ENCODE measurements at places on chromosomes 3 and 15.

- no peak for DNase-seq
These were observed 284.0 kb upstream of the GADL1 start for GRCh38 chr3:31178467-31178866.

- DNase-seq = no peak
These were observed 14.6 kb downstream of the MRPS25 start for GRCh38 chr3:15050405-15051092.

GRCh38 chr3:81829937-81830336 lies 68.5 kb upstream of the GBE1 start:
- DNase-seq = no peak

DNA sequence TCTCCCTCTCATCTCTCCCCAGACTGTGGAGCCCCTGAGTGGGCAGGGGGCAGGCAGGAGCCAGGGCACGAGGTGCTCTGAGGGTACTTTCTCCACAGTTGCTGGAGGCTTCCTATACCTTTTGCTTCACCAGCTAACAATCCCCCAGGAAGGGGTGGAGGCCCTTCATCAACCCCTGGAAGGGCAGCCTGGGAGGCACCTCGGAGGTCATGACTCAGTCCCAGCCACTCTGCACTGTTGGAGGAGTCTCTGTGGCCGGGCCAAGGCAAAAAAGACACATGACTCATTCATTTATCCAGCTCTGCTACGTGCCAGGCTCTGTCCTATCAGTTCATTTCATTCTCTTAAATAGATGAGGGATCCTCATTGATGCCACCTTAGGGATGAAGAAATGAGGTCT lies 15.6 kb upstream of the KY start:
- DNase-seq = no peak

GRCh38 chr3:89912031-89912430 lies 804.6 kb downstream of the EPHA3 start:
- DNase-seq = no peak

DNA sequence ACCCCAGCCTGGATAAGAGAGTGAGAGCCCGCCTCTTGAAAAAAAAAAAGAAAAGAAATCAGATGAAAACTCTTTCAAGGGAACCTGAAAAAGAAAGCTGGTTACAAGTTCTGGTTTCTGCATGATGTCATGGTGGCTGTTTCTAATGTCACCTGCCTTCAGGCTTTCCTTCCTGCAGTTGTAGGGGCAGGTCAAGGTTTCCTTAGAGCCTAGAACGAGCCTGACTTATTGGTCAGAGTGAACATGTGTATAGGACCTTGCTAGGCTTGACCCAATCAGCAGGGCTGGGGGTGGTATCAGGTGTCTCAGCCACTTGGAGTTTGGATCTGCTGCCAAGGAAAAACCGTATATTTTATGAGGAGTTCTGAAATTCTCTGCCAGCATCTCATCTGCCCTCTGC lies 3.8 kb downstream of the IVD start:
- DNase-seq = no peak

DNA sequence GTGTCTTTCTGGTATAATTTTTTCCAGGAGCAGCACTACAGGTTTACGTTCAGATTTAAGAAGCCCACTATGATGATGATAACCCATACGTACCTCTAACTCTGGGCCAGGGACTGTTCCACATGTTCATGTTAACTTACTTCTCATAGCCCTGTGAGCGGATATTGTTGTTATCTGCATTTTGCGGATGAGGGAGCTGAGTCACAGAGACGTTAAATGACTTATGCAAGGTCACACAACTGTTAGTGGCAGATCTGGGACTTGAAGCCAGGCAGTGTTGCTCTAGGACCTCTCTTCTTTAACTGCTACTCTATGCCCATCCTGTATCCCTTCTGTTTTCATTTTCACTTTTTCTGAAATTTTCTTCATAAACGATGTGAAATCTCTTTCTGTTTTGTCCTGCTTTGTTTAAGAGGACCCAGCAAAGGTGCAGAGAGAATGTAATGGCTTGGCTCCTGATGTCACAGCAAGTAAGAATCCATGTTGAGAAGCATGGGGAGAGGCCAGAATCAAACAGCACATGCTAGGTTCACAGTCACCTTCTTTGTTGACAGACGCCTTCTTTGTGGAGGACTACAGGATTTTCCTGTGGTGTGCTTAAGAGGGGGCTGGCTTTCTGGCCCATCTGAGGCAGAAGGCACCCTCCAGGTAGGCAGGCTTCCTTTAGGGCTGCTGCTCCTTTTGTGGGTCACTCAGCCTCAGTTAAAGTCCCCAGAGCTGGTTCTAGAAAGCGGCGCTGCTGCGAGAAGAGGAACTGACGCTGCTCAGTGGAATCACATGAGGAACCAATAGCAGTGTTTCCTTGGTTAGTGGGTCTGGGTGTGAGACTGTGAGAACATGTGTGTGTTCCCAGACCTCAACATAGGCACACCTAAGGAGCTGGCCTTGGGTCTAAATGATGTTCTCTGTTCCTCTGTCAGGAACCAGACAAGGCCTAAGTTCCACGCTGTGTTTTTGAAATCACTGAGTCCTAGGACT lies 121.6 kb downstream of the TMEM108 start:
- no peak for DNase-seq

DNA sequence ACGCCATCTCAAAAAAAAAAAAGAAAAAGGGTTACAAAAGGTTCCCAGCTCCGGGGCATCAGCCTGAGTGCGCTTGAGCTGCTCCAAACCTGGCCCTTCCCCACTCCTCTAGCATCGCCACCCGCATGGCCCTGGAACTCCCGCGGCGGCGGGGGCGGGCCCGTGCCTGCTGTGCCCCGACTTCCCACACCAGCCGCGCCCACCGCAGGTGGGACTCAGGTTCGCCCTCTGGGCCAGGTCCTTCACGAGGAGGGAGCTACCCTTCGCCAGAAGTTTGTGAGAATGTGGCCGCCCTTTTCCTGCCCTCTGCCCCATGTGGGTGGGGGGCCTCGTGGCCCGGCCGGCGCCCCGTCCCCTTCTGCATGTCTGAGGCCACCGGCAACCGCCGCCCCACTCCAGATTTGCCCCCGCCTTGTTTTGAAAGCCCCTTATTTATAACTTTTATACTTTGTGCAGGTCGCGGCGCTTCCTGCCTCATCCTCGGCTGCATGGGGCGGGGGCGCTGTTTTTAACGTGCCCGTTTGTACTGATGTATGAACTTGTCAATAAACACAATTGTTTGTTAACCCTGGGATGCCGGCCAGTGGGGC lies 507 bp upstream of the JMJD7 start:
- no peak for DNase-seq

GRCh38 chr15:71313806-71314205 lies 198.5 kb downstream of the THSD4 start:
- DNase-seq = no peak

DNA sequence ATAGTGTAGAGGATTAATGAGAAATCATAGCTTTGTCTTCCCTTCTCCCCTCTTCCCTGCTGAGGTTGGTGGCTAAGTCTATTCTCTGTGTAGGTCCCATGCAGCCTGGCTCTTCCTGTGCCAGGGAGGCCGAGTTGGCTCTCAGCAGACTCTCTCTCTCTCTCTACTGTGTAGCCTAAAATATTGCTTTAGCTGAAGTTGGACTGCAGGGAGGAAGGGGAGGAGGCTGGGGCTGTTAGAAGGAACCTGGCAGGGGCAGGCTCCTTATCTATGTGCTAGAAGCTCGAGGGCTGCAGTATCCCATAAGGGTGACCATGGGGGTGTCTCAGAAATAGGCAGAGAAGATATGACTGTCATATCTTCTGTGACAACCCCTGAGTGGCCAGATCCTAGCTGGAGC lies 160.8 kb downstream of the EPHB1 start:
- no peak for DNase-seq

DNA sequence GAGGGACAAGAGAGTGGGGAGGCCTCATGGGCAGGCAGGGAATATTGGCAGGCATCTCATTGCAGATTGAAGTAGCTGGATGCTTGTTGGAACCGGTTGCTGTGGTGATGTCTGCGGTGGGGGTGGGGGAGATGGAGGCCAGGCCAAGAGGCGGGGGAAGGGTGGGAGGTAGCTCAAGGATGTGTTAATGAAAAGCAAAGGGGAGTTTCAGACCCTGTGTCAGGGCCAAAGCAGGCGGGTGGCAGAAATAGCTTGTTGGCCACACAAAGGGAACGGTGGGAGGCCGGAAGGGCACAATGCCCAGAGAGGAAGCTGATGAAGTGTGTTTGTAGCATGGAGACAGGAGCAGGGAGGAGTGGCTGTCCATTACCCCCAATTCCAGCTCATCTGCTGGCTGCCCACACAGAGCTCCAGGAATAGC lies 28.0 kb downstream of the CCDC33 start:
- DNase-seq = no peak

DNA sequence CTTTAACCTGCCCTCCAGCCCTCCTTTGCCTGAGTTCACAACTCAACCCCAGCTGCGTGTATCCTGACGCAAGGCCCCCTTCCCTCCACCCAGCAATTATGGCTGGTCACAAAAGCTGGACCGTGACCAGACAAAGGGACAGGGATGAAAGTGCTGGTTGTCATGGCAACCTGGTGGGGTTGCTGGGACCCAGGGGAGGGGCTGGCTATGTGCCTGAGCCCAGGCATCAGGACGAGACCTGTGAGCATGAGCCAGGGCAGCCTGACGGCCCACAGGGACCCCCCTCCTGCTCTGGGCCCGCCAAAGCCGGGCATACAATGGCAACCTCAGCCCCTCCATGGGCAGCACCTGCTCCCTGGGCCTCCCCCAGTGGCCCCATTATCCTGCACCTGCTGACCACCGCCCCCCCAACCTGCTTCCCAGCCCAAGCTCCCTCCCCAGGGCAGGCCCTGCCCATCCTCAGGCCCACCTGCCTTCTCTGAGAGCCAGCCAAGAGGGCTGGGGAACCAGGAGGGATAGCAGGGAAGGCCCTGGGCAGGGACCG lies 4.5 kb upstream of the DNAH1 start:
- DNase-seq = no peak

DNA sequence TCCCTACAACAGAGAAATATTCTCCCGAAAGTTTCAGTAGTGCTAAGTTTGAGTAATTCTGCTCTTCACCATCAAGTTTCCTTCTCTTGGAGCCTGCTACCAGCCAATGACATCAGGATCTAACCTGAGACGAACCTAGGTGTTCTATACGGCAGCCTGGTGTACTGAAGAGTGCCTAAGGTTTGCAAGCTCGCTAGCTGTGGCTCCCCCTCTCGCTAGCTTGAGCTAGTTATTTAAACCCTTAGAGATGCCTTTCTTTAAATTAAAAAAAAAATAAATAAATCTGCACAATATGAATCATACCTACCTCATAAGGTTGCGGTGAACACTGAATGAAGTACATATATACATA lies 1.4 kb upstream of the COL8A1 start:
- DNase-seq = no peak

DNA sequence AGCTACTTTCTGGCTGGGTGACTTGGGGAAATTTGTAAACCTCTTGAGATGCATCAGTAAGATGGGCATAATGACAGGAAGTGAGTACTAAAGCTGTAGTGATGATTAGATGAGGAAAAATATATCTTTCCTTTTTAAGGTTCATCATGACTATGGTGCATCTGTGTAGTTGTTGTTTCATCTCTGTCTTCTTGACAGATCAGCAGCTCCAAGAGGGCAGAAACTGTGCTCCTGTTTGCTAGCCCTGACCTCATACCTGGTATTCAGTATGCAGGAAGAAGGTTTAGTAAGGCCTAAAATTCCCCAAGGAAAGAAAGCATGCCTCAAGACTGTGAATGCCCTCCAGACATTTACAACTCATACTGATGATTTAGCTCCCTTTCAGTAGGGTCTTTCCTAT lies 82.5 kb upstream of the PSMD6 start:
- DNase-seq = no peak

DNA sequence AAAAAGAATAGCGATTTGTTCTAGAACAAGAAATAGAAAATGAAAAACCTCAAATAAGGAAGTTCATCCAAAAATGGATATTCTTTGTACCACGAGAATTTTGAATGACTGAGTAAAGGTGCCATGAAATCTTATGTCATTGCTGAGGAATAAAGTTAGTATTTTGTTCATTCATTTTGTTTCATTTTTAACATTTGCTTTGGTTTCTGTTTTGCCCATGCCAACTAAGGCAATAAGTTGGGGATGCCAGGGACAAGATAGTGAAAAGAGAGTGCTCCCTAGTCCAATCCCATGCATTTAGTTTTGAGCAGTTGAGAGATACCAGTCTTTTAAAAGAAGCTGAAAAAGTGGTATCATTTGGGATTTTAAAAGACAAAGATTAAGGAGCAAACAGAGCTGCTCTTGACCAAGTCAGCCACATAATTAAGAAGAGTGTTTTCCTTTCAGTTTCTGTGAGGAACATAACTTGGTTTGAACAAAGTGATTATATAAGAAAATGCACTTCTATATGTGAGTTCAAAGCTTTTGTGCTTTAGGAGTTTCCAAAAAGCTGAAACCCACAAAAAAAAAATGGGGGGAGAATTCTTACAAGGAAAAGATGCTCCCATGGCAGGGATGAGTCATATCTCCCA lies 201.4 kb downstream of the PLOD2 start:
- no peak for DNase-seq

DNA sequence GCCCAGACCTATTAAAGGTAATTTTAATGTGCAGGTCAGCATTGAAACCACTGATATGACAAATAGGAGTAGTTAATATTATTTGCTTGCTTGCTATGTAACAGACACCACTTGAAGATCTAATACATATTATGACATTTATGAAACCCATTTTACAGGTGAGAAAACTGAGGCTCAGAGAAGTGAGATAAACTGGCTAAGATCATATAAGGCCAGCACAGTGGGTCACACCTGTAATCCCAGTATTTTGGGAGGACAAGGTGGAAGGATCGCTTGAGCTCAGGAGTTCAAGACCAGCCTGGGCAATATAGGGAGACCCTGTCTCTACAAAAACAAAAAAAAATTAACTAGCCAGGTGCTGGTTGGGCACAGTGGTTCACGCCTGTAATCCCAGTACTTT lies 33.1 kb upstream of the EIF4A2 start:
- DNase-seq = no peak

DNA sequence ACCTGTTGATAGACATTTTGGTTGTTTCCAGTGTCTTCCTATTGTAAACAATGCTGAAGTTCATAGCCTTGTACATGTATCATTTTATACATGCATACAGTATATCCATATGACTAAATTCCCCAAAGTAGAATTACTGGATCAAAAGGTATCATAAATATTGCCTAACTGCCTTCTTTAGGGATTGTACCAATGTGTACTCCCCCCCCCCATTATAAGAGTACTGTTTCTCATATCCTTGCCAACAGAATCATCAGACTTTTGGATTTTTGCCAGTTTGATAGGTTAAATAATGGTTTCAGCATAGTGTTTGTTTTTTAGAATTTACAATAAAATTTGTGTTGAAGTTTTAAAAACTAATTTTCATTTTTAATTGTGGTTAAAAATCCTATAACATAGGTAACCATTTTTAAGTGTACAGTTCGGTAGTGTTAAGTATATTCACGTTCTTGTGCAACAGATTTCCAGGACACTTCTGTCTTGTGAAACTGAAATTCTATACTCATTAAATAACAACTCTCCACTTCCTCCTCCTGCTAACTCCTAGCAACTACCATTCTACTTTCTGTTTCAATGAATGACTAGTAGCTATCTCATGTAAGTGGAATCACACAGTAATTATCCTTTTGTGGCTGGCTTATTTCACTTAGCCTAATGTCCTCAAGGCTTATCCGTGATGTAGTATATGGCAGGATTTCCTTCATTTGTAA lies 30.8 kb upstream of the MAP3K13 start:
- no peak for DNase-seq

DNA sequence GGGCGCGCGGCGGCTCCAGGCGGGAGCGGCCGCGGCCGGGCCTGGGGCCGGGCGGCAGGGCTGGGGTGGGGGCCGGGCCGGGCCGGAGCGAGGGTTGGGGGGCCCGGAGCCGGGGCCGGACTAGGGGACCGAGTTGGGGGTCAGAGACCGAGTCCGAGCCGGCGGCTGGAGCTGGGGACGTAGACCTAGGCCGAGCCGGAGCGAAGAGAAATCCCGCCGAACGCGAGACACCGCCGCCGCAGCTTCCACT lies 37.3 kb downstream of the HMCES start:
- no peak for DNase-seq
